Endodermal cell (in vitro differentiated cells): ENCODE measurements at places on chromosomes 1 and 21. TPM values are rescaled to one million over a fixed set of nuclear protein-coding genes. Genes with fewer than 3 reads are reported as not detected.

GRCh38 chr1:166184897-166185296, 18.1 kb upstream of the FAM78B start:
- H3K4me1 ChIP-seq, result no peaks in the 10 kb centered on the region
- no peaks in the 10 kb centered on the region for H3K36me3 ChIP-seq
- no peak overlapping the region for H3K27ac ChIP-seq
- no peak for DNase-seq

DNA sequence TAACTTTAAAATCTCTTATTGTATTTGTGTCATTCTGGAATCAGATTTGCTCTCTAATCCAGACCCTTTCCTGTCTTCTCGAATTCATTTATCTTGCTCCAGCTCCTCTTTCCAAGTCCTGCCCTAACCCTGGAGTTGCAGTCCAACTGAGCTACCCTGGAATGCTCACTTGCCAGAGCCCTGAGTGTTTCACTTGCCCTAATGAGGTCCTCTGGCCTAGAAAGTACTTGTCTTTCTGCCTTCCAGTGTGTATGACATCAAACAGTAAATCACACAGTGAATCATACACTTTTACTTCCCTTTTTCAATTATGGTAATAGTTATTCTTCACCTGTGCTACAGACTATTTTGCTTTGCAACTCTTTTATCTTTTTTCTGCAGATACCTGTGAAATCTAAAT, 96.9 kb downstream of the NEK7 start:
- H3K27me3 ChIP-seq, result peaks cover 6% of the 10 kb centered on the region
- peaks cover 9% of the 10 kb centered on the region for H3K4me1 ChIP-seq
- DNase-seq, result no peak
- H3K36me3 ChIP-seq, result no peaks in the 10 kb centered on the region
- H3K4me3 ChIP-seq, result no peak overlapping the region

DNA sequence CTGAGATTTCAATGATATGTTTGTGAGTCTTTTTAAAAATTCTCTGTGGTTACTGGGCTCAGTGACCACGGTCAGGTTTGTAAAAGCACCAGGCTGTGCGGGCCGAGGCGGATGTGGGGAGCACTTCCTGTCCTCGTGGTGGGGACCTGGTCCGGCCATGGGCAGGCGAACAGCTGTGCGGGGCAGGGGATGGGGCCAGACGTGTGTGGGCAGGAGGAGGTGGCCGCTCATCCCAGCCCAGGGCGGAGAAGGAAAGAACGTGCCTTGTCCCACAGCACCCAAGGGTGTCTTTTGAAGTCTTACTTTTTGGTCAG, 5.2 kb upstream of the OXCT2 start:
- no peak for DNase-seq
- H3K4me3 ChIP-seq, result no peak overlapping the region
- no peaks in the 10 kb centered on the region for H3K36me3 ChIP-seq
- H3K27ac ChIP-seq, result no peak overlapping the region

DNA sequence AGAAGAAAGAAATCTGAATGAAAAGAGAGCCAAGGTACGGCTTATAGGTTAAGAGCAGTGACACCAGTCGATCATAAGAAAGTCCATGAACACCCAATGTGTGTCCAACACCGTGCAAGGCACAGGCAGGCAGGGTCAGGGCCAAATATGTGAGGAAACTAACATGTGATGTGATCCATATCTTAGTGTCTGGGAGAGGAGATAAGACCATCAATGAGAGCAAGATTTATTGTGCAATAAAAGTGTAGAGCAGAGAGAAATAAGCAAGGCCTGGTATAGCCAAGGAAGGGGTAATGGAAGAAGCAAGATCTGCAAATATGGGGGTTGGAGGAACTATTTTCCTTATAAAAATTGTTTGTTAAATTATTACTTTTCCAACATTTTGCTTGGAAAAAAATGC, 198.8 kb downstream of the CRB1 start:
- peaks cover 17% of the 10 kb centered on the region for H3K4me1 ChIP-seq
- DNase-seq, result no peak
- no peaks in the 10 kb centered on the region for H3K27me3 ChIP-seq
- no peak overlapping the region for H3K4me3 ChIP-seq
- H3K27ac ChIP-seq, result no peak overlapping the region
- no peaks in the 10 kb centered on the region for H3K36me3 ChIP-seq

DNA sequence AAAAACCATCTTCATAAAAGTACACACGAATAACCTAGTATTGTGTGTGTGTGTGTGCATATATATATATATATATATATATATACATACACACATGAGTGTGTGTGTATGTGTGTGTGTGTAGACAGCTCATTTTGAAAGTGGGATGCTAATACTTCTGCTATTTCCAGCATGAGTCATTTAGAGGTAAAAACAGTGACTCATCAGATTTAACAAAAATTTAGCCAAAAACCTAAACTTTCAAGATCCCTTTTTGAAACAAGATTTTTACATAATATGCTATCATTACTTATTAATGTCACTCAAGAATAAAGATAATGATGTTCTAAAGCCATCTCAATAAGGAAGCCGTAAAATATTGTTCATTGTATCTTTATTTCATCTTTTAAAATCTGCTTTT, 35.6 kb upstream of the ADGRL4 start:
- no peaks in the 10 kb centered on the region for H3K4me1 ChIP-seq
- H3K4me3 ChIP-seq, result no peak overlapping the region
- no peaks in the 10 kb centered on the region for H3K27me3 ChIP-seq
- H3K36me3 ChIP-seq, result no peaks in the 10 kb centered on the region

DNA sequence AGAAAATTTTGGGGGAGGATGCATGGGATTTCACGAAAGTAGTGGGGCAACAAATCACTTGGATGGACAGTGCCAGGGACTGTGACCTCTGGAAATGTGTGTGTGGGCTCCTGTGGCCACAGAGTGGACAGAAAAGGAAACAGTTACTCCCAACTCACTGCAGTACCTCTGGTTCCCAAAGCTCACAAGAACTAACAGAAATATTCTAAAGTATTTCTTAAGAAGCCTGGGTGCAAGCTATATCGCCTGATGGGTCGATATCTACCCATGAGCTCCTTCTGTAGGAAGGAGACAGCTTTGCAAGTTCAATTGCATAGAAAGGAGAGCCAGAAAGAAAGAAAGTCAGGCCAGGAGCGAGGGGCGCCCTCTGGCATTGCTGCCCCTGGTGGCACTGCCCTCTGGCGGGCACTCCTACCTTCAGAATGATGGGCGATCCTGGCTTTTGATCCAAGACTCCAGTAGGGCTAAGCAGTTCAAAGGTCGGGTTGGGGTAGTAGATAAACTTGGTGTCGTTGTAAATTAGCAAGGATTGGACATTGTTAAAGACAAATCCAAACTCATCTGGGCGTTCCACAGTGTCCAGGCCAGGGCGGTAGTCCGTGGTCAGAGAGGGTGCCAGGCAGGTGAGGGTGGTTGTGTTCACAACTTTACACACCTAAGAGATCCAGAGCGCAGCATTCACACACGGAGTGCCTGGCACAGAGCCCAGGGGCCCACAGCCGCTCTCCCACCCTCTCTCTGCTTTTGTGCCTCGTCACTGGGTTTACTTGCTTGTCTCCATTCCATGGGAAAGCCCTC, 134.7 kb upstream of the CD34 start:
- no peaks in the 10 kb centered on the region for H3K27me3 ChIP-seq
- DNase-seq, result no peak
- H3K4me3 ChIP-seq, result no peak overlapping the region
- H3K4me1 ChIP-seq, result peaks cover 26% of the 10 kb centered on the region

- no peak overlapping the region for H3K27ac ChIP-seq
- no peak for DNase-seq
- no peaks in the 10 kb centered on the region for H3K27me3 ChIP-seq
- no peaks in the 10 kb centered on the region for H3K36me3 ChIP-seq
Observed at GRCh38 chr1:168431882-168432281, 111.9 kb downstream of the XCL2 start.

- H3K27me3 ChIP-seq, result no peaks in the 10 kb centered on the region
- H3K4me3 ChIP-seq, result no peak overlapping the region
- H3K36me3 ChIP-seq, result no peaks in the 10 kb centered on the region
- no peaks in the 10 kb centered on the region for H3K4me1 ChIP-seq
- no peak overlapping the region for H3K27ac ChIP-seq
Observed at GRCh38 chr1:170041423-170042192, 32.9 kb downstream of the KIFAP3 start.

- H3K4me3 ChIP-seq, result no peak overlapping the region
- peak; percentile 57 for DNase-seq
- no peaks in the 10 kb centered on the region for H3K27me3 ChIP-seq
- no peak overlapping the region for H3K27ac ChIP-seq
Observed at GRCh38 chr21:35400233-35400939, 351.3 kb upstream of the RUNX1 start.

DNA sequence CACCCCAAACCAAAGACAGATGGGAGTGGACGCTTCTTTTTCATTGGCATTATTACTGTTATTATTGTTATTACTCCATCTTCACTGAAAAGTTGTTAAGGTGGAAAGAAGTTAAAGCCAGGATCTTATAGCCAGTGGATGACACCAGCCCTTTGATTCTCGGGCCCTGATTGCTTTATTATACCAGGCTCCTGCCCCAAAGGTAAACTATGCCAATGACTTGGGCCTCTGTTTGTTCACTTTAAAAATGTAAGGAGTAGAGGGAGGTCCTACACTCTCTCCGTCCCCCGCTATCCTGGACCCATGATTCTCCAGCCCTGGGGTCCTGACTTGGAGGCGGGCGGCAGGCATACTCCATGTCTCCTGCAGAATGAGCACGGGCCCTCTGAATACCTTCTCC, 106.8 kb downstream of the TOMM20 start:
- H3K27ac ChIP-seq, result no peak overlapping the region
- no peaks in the 10 kb centered on the region for H3K27me3 ChIP-seq
- no peaks in the 10 kb centered on the region for H3K4me1 ChIP-seq
- no peak overlapping the region for H3K4me3 ChIP-seq
- no peak for DNase-seq

GRCh38 chr1:35692317-35692716, 26.4 kb downstream of the C1orf216 start:
- H3K4me1 ChIP-seq, result no peaks in the 10 kb centered on the region
- H3K27ac ChIP-seq, result no peak overlapping the region
- DNase-seq, result no peak
- no peaks in the 10 kb centered on the region for H3K36me3 ChIP-seq

GRCh38 chr1:53511933-53512806, 53.0 kb downstream of the DMRTB1 start:
- no peak overlapping the region for H3K4me3 ChIP-seq
- peaks cover 12% of the 10 kb centered on the region for H3K4me1 ChIP-seq
- no peak overlapping the region for H3K27ac ChIP-seq
- no peaks in the 10 kb centered on the region for H3K27me3 ChIP-seq
- no peak for DNase-seq

- no peaks in the 10 kb centered on the region for H3K27me3 ChIP-seq
- H3K36me3 ChIP-seq, result no peaks in the 10 kb centered on the region
- H3K4me1 ChIP-seq, result no peaks in the 10 kb centered on the region
- DNase-seq, result no peak
- H3K4me3 ChIP-seq, result no peak overlapping the region
- H3K27ac ChIP-seq, result no peak overlapping the region
Observed at GRCh38 chr1:144101397-144102045, 129.7 kb upstream of the FAM72C start.

- peaks cover 95% of the 10 kb centered on the region for H3K36me3 ChIP-seq
- DNase-seq, result no peak
- no peaks in the 10 kb centered on the region for H3K27me3 ChIP-seq
- no peak overlapping the region for H3K27ac ChIP-seq
- H3K4me3 ChIP-seq, result no peak overlapping the region
- no peaks in the 10 kb centered on the region for H3K4me1 ChIP-seq
Observed at GRCh38 chr1:206445911-206446356, 24.3 kb upstream of the IKBKE start.

DNA sequence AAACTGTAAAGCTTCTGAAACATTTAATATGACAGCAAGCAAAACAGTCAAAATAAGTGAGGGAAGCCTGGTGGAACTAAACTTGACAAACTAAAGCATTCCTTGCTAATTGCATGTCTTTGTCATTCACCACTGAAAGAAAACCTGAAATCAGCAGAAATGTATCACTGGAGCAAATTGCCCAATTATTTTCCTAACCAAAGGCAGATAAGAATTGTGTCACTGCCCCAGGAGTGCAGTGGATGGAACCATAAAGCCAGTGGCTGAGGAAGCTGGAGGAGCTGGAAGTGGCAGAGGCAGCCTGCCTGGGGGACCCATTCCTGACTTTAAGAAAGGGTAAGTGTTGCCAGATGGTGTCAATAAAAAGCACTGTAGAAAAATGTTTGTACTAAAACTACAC, 2.7 kb upstream of the SLC30A10 start:
- H3K27ac ChIP-seq, result no peak overlapping the region
- no peak for DNase-seq
- H3K27me3 ChIP-seq, result peaks cover 38% of the 10 kb centered on the region
- peaks cover 3% of the 10 kb centered on the region for H3K4me1 ChIP-seq

DNA sequence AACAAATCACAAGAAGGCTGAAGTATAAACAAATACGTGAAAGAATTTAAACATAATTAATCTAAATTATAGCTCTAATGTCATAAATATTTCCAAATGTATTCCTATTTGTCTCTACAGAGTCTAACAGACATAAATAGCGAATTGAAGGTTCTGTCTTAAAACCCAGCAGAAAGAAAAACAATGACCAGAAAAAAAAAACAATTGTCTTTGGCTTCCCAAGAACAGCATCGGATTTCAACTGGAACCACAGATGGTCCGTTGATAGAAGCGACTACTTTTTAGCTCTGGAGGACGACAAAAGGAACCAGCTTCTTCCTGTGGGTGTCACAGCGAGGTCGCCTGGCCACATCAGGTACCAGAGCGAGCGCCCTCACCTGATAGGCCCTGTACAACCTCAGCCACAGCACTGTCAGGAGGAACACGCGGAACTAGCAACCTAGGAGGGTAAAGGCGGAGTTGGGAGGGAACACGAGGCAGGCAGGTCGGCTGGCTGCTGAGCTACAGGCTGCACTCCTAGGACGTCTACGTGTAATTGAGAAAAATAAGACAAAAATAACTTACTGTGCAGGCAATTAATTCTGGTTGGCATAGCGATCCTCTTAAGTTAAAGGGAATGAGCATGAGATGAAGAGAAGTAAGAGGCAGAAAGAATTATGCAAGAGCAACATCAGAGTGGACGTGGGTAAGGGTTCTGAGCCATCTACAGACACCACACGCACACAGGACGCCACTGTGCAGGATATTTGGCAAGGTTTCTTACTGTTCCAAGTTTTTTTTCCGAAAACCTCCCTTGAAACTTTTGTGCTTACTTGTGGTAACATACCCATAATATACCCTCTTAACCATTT, 16.7 kb upstream of the PRDM15 start:
- no peaks in the 10 kb centered on the region for H3K36me3 ChIP-seq
- H3K27ac ChIP-seq, result no peak overlapping the region
- no peaks in the 10 kb centered on the region for H3K27me3 ChIP-seq
- peaks cover 5% of the 10 kb centered on the region for H3K4me1 ChIP-seq
- no peak overlapping the region for H3K4me3 ChIP-seq
- DNase-seq, result peak; percentile 75

Gene LMOD1
- total RNA-seq, result 0.46 to 0.60 TPM (median 0.49 TPM) in 3 replicates

Gene HSPA13
- total RNA-seq, result 39.7 to 87.2 TPM (median 43.4 TPM) in 3 replicates

Gene S100A7A
- not detected in 3 replicates for total RNA-seq

Gene ZRANB2
- total RNA-seq, result 56.0 to 82.4 TPM (median 80.9 TPM) in 3 replicates

Gene SPRR1B
- total RNA-seq, result not detected in 2 replicates

Gene LSS
- total RNA-seq, result 75.3 and 85.2 TPM in 2 replicates
